Psoas muscle (tissue), 8 donors: ENCODE measurements at places on chromosomes 13 and 19. TPM values are rescaled to one million over a fixed set of nuclear protein-coding genes. Genes with fewer than 3 reads are reported as not detected.

DNA sequence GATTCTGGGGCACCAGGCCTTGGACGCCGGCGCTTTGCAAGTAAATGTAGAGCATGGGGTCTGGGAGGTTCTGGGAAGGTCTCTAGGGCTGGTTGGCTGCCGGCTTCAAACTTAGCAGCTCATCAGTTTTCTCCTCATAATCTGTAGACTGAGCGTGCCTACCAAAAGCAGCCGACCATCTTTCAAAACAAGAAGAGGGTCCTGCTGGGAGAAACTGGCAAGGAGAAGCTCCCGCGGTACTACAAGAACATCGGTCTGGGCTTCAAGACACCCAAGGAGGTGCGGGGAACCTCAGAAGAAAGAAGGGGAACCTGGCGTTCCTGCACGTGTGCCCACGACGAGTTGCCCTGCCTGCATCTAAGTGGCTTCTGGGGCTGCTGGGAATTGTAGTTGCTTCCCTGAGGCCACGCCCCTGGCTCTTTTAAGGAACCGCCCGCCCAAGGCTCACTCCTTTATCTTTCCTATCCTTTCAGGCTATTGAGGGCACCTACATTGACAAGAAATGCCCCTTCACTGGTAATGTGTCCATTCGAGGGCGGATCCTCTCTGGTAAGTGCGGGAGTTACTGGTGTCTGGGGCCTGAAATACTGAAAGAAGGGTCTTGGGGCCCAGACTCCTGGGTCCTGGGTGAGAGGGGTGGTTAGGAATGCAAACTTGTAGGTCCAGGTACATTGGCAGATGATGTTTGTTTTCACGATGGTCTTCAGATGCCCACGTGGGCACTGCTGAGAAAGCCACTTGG lies 984 bp downstream of the RPS11 start:
- peak; percentile 72 for DNase-seq

DNA sequence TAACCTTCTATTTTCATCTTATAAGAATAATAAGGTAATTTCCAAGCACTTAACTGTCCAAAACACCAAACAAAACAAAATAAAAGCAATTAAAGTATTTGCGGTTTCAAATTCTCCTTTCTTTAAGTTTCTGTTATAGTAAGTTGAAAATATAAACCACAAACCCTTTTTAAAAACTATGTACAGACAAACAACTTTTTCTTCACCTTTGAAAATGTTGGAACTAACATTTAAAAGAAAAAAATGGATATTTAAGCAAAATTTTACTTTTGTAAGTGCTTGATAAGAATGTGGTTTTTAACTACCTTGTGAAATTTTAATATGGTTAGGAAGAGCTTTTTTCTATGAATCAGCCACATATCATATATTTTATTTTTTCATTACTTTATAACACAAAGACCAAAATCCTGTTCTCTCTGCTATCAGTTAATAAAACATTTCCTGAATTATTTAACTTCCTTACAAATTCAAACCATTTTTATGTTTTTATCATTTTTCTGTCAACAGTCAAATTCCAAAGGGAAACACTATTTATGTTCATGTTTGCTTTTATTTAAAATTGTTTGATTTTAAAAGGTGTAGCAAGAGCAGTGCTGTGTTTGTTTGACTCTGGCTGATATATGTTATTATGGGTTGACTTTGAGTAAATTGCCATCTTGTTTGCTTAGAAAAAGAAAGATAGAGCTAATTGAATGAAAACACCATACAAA lies 554.1 kb upstream of the KLHL1 start:
- DNase-seq = no peak

DNA sequence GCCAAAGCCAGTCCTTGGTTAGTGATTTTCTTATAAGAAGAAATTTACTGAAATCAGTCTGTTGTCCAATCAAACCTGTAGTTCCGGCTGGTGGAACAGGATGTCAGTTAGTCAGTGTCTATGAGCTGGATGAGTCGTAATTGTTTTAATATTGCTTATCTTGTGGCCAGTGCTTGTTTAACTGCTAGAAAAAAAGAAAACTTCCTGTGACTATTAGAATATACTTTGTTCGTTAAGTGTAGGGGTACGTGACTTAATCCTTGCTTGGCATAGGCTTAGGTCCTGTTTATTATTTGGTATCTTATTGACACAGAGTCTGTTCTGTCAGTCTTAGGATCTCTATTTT lies 1484.8 kb upstream of the MIR17HG start:
- DNase-seq = no peak

GRCh38 chr13:48001114-48001881 lies at the start of gene SUCLA2:
Gene SUCLA2 (minus strand): TSS chr13:48001273. CDS start chr13:48001269, 4 bp downstream.
- peak; percentile 94 for DNase-seq

- DNase-seq = peak; percentile 74
Measured at GRCh38 chr19:18436671-18437490, 1.1 kb downstream of the ISYNA1 start.

GRCh38 chr13:113538689-113539058 lies 45.9 kb upstream of the TFDP1 start:
- no peak for DNase-seq

IGFL2 gene
- not detected for total RNA-seq
